ENCODE measurements at places on chromosomes 1 and 21.
A peak's percentile ranks its signal among the peaks of the same experiment; 100 is the strongest.

- DNase-seq = no peak
These were observed 212.7 kb downstream of the ZP4 start for GRCh38 chr1:237677979-237678378.

- no peak for DNase-seq
These were observed 555.2 kb downstream of the OMA1 start for GRCh38 chr1:57991289-57991688.

DNA sequence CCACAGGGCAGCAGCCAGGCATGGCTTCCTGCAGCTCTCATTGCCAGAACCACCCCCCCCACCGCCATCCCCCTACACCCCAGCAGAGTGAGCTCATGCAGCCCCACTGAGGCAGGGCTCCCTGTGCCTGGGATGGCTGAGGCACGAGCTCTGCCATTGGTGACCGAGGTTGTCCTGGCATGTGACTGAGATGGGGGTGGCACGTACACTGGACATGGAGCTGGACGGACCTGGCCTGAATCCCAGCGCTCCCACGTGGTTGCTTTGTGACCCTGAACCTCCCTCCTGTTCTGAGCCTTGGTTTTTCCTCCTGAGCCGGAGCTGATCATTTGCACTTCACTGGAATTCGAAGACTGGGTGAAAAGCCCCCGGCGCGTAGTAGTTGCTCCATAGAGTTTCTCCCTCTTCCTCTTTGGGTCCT lies 28.3 kb downstream of the ALPL start:
- DNase-seq = no peak

- DNase-seq = no peak
These were observed 170.5 kb downstream of the APP start for GRCh38 chr21:25999921-26000582.

- no peak for DNase-seq
These were observed 387.3 kb downstream of the LMX1A start for GRCh38 chr1:164969253-164969652.

DNA sequence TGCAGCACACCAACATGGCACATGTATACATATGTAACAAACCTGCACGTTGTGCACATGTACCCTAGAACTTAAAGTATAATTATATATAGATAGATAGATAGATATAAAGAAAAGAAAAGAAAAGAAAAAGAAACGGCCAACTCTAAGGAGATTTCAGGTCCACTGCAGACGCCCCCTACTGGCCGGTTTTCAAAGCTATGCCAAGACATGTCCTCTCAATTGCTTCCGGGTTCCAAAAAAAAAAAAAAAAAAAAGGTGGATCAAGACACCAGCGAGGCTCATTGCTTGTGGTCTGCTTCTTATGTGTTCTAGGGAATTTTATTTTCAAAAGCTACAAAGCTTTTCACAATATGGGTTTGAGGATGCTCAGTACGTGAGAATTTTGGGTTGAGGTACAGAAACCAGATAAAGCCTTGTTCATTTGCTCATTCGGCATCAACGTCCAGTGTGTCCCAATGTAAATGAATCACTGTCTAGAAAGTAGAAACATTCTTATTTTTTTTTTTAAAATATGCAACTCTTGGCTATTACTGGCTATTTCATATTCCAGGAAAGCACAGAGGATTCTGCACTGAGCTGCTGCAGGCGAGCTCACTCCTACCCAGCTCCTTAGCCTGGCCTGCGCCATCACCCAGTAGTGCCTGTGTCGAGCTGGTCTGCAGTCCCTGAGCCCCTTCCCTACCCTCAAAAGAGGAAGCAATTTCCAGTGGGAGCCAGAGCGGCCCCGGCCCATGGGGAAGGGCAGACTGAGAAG lies 643.0 kb downstream of the KIF26B start:
- no peak for DNase-seq

- DNase-seq = no peak
These were observed 31.8 kb downstream of the ZNF684 start for GRCh38 chr1:40563266-40563665.

DNA sequence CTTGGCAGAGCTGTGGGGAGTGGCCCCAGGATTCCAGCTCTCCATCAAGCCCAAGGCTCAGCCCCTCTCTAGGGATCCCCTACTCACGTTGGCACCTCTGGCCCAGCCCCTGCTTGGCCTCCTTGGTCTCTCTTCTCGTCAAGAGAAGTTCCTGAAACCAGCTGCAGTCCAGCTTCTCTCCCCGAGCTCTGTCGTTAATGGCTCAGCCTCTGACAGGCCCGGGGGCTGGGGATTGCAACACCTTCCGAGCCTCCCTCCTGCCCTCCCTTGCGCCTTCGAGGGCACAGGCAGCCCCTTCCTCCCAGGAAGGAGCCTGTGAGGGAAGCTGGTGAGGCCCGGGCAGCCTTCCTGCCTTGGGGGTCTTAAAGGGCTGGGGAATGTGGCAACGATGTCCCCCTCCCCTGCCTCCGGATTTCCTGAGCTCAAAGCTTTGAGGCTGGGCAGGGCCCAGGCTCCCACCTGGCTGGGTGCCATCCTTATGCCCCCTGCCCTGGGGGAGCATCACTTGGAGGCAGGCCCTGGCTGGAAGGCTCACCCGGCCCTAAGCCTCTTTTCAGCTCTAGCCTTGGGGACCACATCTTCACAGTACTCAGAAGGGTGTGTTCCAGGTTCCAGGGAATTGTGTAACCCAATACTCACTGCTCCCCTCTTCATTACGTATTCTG lies at the start of gene CSF3R:
CSF3R (minus strand) TSS at position 190 of the 665 bp plus-strand sequence. CDS start 3,417 bp downstream, outside the sequence.
- DNase-seq = no peak

- no peak for DNase-seq
These were observed 240.6 kb downstream of the DSCAM start for GRCh38 chr21:40606341-40606740.

- no peak for DNase-seq
These were observed at the start of gene ZNF593OS for GRCh38 chr1:26171084-26172072. Gene ZNF593OS, minus strand, starts transcription at chr1:26171832. Its CDS starts 171 bp downstream, at chr1:26171661.

GRCh38 chr1:73604211-73604610 lies 593.8 kb downstream of the LRRIQ3 start:
- DNase-seq = no peak

DNA sequence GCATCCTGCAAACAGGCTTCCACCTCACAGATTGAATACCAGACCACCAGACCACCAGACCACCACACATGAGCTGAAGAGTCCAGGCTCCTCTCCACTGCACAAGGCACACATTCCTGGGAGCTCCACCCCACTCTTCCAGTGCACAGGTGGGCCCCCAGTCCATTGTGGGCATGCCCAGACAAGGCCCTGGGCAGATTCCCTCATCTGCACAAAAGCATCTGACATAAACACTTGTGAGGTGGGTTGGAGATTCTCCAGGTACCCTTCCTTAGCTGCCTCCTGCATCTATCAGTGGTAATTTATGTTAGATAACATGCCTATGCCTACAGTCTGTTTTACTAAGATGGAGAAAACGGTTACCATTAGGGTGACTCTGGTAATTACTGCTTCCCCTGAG lies 11.6 kb upstream of the CTBS start:
- DNase-seq = no peak

GRCh38 chr1:4937876-4938534 lies 283.6 kb downstream of the AJAP1 start:
- DNase-seq = no peak

GRCh38 chr1:29655945-29656850 lies 419.9 kb downstream of the PTPRU start:
- no peak for DNase-seq

GRCh38 chr1:217088521-217089284 lies 365.5 kb upstream of the ESRRG start:
- DNase-seq = no peak

DNA sequence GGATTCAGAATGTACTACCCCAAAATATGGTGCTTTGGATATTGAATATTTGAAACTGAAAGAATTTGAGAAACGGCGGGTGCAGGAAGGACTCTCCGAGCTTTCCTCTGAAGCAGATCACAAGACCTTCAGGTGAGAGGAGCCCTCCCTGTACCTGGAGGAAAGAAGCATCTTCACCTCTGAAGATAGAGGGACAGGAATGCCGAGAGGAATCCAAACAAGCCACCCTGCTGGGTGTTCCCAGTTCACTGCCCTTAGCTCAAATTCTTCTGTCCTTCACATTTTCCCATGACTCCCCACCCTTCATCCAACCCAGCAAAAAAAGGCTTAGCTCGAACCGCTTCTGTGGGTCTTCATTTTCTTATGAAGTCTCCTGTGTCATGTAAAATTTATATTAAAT lies 18.2 kb upstream of the PADI2 start:
- no peak for DNase-seq

GRCh38 chr1:41578712-41579335 lies 94.3 kb upstream of the EDN2 start:
- DNase-seq = no peak

DNA sequence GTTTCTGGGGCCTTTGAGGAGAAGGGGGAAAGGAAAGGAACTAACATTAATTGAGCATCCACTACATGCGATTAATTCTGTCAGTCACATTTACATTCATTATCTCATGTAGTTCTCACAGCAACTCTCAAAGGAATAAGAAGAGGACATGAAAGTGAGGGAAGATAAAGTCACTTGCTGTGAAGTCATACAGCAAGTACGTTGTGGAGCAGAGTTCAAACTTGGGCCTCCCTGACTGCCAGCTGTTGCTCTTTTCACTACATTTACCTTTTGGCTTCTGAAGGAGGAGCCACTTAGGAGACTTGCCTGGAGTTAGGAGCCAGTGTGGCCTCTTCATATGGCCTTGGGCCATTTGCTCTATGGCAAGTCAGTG lies 6.2 kb downstream of the ZNF691 start:
- no peak for DNase-seq

DNA sequence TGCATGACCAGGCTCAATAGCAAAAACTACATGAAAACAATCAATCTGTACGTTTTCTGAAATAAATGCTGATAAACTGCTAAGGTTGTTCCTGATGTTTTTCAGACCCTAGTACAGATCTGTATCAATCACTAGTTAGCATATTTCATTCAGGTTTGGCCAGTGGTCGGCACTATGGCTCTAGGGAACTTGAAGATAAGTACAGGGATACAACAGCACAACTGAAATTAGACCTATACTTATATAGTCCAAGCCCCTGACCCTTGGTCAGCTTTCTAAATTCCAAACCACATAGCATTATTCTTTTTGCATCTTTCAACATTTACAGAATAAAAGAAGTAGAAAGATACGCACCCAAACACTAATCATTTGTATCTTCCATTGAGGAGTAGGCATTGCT lies 142.7 kb downstream of the PLPPR4 start:
- no peak for DNase-seq

DNA sequence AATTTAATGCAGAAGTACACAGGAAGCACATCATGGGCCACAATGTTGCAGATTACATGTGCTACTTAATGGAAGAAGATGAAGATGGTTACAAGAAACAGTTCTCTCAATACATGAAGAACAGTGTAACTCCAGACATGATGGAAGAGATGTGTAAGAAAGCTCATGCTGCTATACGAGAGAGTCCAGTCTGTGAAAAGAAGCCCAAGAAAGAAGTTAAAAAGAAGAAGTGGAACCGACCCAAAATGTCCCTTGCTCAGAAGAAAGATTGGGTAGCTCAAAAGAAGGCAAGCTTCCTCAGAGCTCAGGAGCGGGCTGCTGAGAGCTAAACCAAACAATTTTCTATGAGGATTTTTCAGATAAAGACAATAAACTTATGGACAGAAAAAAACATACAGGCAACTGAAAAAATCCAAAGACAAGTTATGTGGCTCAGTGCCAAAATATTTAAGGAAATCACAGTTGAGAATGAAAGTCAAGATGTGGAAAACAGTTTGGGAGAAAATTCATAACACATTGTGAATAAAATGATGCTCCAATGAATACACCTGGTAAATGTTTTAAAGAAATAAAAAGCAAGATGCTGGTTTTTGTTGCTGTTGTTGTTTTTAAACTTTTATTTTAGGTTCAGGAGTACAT lies 2.8 kb upstream of the ZNF644 start:
- no peak for DNase-seq

GRCh38 chr1:244150665-244151064 lies 99.6 kb downstream of the ZBTB18 start:
- no peak for DNase-seq

DNA sequence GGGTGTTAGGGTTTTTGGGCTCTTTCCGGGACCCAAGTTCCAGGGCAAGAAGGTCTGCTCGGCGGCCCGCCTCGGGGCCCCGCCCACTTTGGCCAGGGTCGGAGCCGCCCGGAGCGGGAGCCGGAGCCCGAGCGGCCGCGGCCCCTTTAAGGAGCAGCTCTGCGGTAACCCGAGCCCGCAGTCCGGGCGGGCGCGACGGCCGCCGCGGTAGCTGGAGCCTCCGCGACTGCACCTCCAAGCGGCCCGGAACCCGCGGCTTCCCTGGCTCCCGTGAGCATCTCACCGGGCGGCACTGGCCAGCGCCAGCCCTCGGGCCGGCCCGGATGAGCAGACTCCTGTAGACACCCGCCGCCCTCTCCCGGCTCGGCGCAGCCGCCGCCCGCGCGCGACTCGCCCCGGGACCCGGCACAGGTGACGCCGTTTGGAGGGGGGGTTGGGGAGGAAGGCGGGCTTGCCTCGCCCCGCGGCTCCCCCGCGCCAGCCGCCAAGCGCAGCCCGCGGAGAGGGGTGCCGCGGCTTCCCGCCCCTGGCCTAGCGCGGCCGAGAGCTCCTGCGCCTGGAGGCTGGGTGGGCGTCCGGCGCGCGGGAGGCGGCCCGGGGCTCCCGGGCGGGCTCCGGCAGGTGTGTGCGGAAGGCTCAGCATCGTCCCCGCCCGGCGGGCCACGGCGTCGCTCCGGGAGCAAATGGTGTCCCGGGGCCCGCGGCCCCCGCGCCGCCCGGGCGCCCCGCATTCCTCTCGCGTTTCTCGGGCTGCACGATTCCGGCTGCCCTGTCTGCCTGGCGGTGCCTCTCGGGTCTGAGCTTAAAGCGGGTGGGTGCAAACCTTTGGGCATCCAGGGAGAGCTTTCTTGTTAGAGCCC lies at the start of gene TLCD4:
TLCD4 (plus strand) TSS at position 149 of the 860 bp plus-strand sequence. CDS start 26,547 bp downstream, outside the sequence.
- peak; percentile 25 for DNase-seq

GRCh38 chr1:84724128-84724860 lies 34.0 kb upstream of the SSX2IP start:
- DNase-seq = no peak

- no peak for DNase-seq
These were observed 49.9 kb downstream of the SNX27 start for GRCh38 chr1:151661751-151662150.

DNA sequence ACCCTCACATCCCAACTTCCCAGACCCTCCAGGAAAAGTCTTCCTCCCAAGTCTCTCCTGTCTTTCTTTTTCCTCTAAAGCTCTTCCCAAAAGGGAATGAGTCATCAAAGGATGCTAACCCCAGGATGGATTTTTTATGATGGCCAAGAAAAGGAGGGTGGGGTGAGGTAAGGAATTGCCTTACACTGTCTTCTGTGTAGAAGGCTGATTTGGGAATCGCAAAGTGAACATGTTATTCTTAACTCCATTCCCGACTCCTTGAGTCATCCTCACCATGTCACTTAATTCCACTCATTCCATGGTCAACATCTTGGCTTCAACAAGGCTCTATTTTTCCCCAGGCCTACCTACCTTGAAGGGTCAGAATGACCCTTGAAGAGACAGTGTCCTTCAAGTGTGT lies 44.0 kb downstream of the TBX15 start:
- no peak for DNase-seq

GRCh38 chr1:236492378-236492777 lies 31.4 kb upstream of the LGALS8 start:
- DNase-seq = no peak

GRCh38 chr1:19529664-19530063 lies 44.3 kb upstream of the CAPZB start:
- no peak for DNase-seq
